Fibroblast of skin of right quadriceps (primary cell): ENCODE measurements at places on chromosomes 4 and X.

GRCh38 chr4:74134500-74134852, 23.4 kb upstream of the MTHFD2L start:
- DNase-seq: no peak

DNA sequence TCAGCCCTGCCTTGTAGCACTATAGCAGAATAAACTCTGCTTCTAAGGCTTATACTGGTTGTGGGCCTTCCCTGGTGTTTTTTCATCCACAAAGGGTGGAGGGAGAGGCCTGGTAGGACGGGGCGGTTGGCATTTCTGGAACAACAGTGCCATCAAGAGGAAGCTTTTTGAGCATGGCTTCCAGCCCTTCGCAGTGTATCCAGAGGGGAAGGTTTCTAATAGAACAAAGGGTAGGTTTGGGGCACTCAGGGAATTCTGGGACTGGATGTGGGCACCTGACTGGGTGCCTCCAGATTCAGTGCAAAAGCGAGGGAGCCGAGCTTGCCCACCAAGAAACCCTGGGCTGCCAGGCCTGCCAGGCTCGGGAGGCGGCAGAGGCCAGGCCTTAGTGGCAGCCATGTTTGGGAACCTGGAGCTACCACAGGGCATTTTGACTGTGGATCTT, 229.6 kb upstream of the AGTR2 start:
- DNase-seq: no peak

GRCh38 chr4:113687067-113687718, 74.3 kb downstream of the CAMK2D start:
- peak; percentile 64 for DNase-seq

- DNase-seq: no peak
Measured at GRCh38 chr4:123671636-123672404, 275.2 kb downstream of the SPRY1 start.

DNA sequence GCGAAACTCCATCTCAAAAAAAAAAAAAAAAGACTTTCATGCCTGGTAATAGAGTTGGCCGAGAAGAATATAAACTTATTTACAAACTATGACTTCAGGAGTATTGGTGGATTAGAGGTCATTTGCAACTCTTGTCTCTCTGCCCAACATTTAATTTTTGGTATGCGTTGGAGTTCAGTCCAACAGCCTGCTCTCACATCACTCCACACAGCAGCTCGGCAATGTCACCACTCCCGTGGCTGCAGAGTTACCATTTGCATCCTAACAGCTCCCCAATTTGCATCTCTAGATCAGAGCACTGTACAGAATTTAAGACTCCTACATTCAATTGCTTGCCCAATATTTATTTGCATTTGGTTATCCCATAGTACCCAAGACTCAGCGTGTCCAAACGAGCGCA, 40.9 kb upstream of the AP1AR start:
- DNase-seq: no peak

GRCh38 chrX:47179221-47179927, 14.3 kb upstream of the UBA1 start:
- no peak for DNase-seq

DNA sequence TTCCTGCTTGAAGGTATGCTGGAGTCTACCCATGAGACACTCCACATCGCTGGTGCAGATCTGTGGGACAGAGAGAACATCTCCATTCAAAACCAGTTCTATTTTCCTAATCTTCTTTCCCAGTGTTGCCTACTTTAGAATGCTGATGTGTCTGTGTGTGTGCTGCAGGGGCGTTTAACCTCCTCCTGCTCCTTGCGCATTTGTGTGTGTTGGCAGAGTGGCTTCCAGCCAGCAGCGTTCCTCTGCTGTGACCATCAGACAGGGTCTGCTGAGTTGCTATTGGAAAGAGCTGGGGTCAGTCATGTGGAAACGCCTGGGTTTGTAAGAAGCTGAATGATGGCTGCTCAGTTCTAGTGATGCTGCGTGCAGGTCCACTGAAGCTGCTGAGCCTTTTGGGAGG, 223.6 kb downstream of the RBMX2 start:
- DNase-seq: no peak

GRCh38 chr4:119939071-119939995, 127.3 kb downstream of the MAD2L1 start:
- DNase-seq: no peak

GRCh38 chr4:156336511-156336910, 382.8 kb upstream of the CTSO start:
- DNase-seq: peak; percentile 43

DNA sequence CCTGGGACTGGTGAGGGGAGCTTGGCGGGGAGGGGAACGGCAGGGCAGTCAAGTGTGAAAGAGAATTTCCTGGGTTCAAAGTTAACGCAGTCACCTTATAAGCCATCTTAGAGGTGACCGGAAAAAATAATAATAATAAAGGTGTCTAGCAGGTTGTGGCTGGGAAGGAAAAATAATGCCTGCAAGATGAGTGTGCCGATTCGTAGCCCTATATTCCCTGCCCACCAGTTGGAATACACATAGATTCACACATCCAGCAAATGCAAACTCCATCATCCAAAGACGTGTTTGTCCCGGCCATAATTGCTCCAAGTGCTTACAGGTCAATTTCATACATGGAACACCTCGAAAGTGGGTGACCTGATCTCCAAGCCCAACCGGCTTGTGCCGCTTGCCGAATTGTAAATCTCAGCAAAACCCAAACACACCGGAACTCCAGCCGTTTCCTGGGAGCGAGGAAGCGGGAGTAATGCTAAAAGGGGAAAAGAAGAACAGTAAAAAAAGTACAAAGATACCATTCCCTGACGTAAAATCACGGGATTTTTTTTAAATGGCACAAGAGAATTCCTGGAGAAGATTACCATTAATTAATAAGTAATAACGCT, 1.3 kb upstream of the FAT1 start:
- DNase-seq: peak; percentile 38

- no peak for DNase-seq
Measured at GRCh38 chr4:99642725-99643489, 14.7 kb downstream of the C4orf54 start.

DNA sequence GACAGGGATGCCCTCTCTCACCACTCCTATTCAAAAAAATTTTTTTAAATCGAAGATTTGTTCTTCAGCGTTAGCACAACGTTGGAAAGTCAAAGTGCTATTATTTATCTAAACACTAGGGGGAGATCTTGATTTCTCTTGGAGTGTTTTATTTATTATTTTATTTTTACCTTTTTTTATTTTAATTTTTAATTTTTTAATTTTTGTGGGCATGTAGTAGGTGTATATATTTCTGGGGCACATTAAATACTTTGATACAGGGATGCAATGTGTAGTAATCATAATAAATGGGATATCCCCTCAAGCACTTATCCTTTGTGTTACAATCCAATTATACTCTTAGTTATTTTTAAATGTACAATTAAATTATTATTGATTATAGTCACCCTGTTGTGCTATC, 37.4 kb upstream of the SLC10A4 start:
- DNase-seq: no peak

DNA sequence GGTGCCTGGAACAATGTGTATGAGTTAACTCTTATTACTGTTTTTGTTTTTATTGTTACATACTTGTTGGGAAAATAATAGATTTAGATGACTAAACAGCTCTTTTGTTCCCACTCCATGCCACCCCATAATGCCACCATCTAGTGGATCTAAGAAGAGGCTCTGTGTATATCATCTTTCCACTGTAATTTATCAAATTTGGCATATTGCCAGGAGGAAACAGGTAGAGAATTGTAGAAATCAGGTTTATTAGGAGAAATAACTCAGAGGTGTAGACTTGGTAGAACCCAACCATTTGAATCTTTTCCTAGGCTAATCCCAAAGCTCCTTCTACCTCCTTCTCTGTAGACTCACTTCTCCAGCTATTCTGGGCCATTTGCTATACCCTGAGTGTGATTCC, 150.6 kb downstream of the GATB start:
- no peak for DNase-seq

GRCh38 chr4:68249434-68249833, 3.9 kb upstream of the TMPRSS11B start:
- DNase-seq: no peak

GRCh38 chr4:532588-533317, 33.7 kb downstream of the PIGG start:
- no peak for DNase-seq

DNA sequence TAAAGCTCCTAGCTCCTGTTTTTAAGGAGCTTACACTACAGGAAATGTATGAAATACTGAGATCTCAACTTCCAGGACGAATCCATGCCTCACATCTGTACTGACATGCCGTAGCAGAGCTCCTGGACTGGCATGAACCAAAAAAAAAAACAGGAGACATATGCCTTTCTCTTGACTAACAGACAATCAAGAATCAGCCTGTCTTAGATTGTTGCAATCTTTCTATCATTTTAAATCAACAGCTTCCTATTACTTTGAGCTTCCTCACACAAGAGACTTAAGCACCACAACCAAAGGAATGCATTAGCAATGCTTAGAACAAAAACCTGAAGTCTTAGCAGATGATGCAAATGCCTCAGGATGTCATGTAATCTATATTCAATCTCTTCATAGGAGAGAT, 34.7 kb upstream of the AREG start:
- peak; percentile 39 for DNase-seq

DNA sequence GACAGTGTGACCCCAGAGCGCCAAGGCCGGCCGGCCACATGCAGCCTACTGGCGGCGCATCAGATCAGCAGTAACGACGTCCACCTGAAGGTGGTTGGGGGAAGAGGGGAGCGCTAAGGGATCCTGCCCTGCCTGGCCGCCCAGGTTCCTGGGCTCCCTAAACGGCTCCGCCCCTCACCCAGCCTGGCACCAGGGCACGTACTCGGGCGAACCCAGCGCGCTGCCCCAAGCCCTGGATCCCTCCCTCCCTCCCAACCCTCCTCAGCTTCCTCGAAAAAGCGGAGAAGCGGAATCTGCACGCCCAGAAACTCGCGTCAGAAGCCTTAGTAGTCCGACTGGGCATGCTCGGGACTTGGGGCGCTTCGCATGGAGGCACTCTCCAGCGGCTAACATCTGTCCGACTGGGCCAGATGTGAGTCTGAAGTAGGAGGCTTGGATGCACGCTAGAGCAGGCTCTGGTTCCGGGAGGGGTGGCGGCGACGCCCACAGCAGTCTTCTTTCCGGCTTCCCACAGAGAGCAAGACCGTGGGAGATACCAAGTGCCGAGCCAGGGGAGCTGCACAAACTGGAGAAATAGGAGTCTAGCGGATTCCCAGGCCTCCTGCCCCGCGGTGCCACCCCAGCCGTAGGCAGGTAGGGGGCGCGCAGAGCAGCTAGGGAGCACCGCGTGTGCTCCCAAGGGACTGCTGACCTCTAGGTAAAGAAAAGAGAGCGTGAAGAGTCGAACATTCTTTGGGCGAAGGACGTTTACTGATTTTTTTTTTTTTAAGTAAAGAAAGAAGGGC, 114.3 kb upstream of the TEX13C start:
- peak; percentile 65 for DNase-seq

DNA sequence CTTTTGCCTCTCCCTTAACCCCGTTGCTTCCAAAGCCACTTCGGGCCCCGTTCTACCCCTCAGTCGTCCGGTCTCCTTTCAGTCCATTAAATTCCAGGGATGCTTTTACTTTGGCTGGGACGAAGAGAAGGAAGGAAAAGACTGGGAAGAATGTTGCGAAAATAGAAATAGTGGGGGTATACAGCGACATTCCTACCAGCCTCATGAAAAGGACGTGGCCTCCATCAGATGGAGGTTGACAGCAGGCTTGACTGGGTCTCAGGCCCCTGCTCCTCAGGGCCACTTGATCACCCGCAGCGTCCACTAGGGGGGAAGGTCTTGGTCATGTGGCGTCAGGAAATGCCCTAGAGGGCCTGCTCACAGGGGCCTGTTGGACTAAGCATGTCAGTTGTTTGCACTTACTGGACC, 657 bp upstream of the ANKRD50 start:
- DNase-seq: peak; percentile 78

DNA sequence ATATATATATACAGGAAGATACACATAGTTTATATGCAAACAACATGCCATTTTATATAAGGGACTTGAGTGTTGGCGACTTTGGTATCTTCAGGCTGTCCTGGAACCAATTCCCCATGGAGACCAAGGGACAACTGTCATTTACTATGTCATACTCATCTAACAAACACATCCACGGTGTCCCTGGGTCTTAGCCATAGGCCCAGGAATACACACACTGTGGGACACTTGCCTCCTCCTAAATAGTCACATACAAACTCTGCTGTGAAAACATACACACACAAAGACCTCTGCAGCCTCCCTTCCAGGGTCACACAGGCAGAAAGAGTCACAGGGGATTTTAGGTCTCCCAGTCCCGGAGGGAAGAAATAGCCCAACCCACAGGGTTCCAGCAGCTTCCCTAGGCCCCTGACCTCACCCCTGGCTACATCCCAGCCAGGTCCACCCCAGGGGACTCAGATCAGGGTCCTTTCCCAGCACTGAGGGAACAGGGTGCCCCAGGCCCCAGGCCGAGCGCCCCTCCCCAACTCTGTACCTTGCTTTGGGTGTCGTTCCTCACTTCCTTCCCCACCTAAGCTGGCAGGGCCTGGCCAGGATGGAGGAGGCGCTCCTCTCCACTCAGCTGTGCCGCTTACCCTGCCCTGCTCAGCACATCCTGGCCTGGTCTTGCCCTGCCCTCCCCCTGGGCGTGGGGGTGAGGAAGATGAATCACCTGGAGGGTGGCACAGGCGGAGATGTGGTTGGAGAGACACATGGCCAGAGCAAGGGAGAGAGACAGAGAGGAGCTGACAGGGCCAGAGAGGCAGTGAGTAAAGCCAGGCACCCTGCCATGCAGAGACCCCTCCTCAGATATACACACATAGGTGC, 21.8 kb downstream of the FGD1 start:
- no peak for DNase-seq

GRCh38 chr4:38323141-38323641, 340.8 kb upstream of the KLF3 start:
- DNase-seq: peak; percentile 12

- DNase-seq: no peak
Measured at GRCh38 chrX:27242581-27242980, 220.6 kb downstream of the PPP4R3C start.

DNA sequence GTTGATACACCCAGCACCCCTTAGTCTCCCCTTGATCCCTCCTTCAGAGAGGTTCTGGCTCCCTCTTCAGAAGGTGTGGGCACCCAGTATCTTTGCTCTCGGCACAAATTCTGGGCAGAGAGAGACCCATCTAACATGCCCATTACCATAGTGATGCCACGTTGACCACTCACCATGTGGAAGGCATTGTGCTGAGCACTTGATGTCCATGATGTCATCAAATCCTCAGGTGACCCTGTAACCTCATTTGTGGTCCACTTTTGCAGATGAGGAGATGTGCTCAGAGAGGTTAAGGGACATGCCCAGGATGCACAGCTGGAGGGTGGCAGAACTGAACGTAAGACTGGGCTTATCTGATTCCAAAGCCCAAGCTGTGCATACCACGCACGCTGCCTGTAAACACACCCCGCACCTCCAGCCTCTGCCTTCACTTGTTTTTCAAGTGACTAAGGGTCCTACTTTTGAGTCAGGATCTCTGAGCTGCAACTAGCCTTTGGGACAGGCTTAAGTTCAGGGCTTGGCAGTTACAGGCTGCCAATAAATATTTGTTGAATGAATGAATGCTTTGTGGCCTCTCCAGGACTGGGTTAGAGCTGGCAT, 55.2 kb downstream of the HTRA3 start:
- DNase-seq: no peak
